ENCODE measurements at places on chromosomes 16 and 17. TPM values are rescaled to one million over a fixed set of nuclear protein-coding genes. Genes with fewer than 3 reads are reported as not detected.

PIK3R5 gene
- total RNA-seq: 2.5 TPM

C17orf107 gene
- 1.7 TPM for total RNA-seq

FAM171A2 gene
- total RNA-seq: 18.0 TPM

SLC12A3 gene
- total RNA-seq: not detected

MYH3 gene
- total RNA-seq: 1.6 TPM

VASN gene
- 6.3 TPM for total RNA-seq

PROCA1 gene
- total RNA-seq: 0.96 TPM

IL17C gene
- total RNA-seq: not detected

LGALS9B gene
- 0.20 TPM for total RNA-seq

KRT25 gene
- total RNA-seq: not detected

NPIPA3 gene
- 1.6 TPM for total RNA-seq

PIRT gene
- total RNA-seq: not detected

SCARF1 gene
- total RNA-seq: 2.2 TPM

AATK gene
- total RNA-seq: 4.4 TPM

TVP23C gene
- 14.1 TPM for total RNA-seq

TMC7 gene
- 5.2 TPM for total RNA-seq

UTS2R gene
- total RNA-seq: not detected

KRT16 gene
- total RNA-seq: 0.61 TPM

RPL13 gene
- total RNA-seq: 4,404 TPM

HSPB9 gene
- total RNA-seq: not detected

CCL4L2 gene
- total RNA-seq: 0.37 TPM

MYL4 gene
- total RNA-seq: 0.32 TPM

RBFOX1 gene
- total RNA-seq: not detected

KRTAP4-3 gene
- total RNA-seq: not detected

PLA2G10 gene
- total RNA-seq: not detected

P2RX5 gene
- 9.0 TPM for total RNA-seq

PDILT gene
- not detected for total RNA-seq

HOXB3 gene
- 19.8 TPM for total RNA-seq

SLC2A4 gene
- 2.5 TPM for total RNA-seq

NR1D1 gene
- 63.7 TPM for total RNA-seq

PDE6G gene
- not detected for total RNA-seq

SLFN12L gene
- total RNA-seq: 0.17 TPM

MYH1 gene
- not detected for total RNA-seq

TPSG1 gene
- not detected for total RNA-seq

NKD1 gene
- total RNA-seq: 11.4 TPM

KRTAP9-8 gene
- not detected for total RNA-seq

TNS4 gene
- total RNA-seq: 36.6 TPM

All from HCT116 (cell line).